ENCODE measurements at places on chromosomes 6 and 20.

DNA sequence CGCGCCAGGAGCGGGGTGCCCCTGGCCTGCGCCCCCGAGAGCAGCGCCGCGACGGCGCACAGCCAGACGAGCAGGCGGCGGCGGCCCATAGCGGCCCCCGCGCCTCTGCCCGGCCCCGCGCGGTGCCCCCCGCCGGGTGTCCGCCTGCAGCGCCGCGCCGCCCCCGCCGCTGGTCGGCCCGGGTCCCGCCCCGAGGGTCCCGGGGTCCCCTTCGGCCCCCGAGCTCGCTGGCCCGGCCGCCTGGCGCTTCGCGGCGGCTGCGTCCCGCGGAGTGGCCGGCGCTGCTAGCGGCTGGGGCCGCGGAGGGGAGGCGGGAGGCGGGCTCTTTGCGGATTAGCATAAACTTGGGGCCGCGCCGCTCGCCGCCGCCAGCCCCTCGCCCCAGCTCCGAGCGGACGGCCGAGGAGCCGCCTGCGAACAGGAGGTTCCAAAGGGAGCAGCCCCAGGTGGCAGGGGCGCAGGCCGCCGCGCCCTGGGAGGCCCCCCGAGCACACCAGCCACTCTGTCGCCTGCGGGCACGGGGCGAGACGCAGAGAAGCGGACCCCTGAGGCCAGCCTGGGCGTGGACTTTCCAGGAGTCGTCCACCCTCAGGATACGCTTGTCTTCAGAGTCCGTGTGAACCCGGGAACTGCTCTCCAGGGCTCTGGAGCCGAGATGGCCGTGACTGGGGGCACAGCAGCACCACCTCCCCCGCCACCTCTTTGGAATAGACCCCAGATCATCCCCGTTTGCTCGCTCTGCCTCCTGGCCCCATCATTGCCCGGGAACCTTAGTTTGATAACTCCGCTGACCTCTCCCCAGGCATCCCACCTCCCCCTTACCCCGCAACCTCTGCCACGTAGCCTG, at the start of gene EMILIN3:
Gene EMILIN3 (minus strand): TSS at position 273 of the 847 bp plus-strand sequence. CDS start 184 bp downstream, at position 89.
- DNase-seq, result no peak

GRCh38 chr6:142856624-142857232, 88.2 kb downstream of the HIVEP2 start:
- no peak for DNase-seq

- no peak for DNase-seq
These were observed 38.5 kb upstream of the AHI1 start for GRCh38 chr6:135535989-135536414.

DNA sequence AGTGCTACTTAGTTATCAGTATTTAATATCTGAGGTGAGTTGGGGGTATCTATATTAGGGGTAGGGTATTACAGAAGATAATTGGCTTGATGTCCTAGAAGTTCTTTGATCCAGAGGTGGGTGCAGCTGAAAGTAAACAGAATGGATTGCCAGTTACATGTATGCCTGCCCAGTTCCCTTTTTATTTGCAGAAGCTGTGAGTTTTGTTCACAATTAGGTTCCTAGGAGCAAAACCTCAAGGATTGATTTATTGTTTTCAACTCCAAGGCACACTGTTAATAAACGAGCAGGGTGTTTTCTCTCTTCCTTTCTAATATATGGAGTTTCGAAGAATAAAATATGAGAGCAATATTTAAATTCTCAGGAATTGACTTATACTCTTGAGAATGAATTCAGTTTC, 129.0 kb downstream of the SULF2 start:
- DNase-seq, result no peak

DNA sequence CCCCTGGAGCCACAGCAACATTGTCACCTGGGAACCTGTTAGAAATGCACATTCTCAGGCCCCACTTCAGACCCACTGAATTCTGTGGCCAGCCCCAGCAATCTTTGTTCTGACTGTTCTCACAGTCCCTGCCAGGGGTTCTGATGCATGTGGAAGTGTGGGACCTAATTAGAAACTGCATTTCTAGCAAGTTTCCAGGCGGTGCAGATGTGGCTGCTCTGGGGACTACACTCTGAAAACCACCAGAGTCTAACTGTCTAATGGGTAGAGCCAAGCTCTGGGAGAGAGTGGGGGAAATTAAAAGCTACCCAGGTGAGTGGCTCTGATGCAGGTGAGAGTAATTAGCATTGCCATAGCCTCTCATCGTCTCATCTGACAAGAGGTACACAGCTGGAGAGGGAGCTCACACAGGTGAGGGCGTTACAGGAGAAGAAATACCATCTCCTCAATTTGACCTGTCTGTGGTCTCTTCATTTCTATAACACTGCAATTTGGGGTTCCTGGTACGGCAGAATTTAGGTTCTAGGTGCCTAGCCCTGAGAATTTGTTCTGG, 66.0 kb downstream of the SNX5 start:
- no peak for DNase-seq

GRCh38 chr6:56025795-56026194, 150.4 kb upstream of the BMP5 start:
- no peak for DNase-seq

GRCh38 chr20:50194422-50194830, 3.8 kb downstream of the CEBPB start:
- DNase-seq, result no peak

DNA sequence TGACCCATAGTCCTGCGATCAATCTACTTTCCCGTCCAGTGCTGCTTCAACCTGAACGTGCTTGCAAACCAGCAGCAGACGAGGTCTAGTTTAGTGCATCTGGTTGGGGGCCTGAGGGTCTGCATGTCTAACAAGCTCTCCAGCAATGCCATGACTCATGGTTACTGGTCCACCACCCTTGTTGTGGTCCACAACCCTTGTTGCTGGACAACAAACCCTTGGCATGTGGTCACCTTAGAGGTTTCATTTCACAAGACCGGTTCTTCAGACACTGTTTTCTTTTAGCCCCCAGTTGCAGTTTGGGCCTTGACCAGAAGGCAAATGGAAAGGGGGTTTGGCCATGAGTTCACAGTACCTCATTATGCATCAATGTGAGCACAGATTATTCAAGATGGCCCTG, 424.8 kb downstream of the QKI start:
- DNase-seq, result no peak

GRCh38 chr6:71289039-71289801, 609 bp downstream of the OGFRL1 start:
- DNase-seq, result no peak

GRCh38 chr6:34341481-34341971, 50.9 kb downstream of the NUDT3 start:
- DNase-seq, result no peak

GRCh38 chr6:150890346-150890745, 24.8 kb downstream of the MTHFD1L start:
- DNase-seq, result no peak

DNA sequence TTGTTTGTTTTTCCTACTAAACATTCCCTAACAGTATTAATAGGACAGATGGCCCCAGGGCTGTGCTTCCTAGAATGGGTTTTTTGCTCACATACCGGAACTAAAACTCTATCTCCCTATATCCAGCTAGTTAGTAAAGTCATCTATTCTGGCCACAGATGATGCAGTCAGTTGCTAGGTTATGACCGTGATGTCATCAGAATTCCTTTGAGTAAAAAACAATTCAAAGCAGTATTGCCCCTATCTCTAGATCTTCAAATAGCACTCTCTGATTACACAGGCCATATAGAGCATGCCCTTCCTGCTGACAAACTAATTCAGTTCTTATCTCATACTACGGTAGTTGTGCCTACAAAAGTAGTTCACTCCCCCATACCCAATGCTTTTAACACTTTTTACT, 17.9 kb upstream of the ZNF451 start:
- DNase-seq, result no peak
